ENCODE measurements at places on chromosomes 13 and 19.

DNA sequence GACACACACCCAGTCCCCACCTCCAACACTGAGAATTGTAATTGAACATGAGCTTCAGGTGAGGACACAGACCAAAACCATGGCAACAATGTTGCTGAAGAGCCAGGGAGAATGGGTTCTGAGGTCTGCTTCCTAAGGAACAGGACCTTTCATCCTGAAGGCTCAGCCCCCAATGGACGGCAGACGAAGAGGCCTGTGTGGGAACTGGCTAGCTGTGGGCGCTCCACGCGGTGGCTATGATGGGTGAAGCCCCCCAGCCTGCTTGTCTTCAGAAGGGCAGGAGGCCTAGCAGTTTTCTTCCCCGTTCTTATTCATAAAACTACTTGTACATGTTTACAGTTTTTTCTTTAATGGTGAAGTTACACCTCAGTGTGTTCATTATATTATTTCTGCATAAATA is 136.1 kb upstream of the SPACA7 start:
- H3K27ac ChIP-seq, result no peak overlapping the region
- H3K4me1 ChIP-seq, result no peaks in the 10 kb centered on the region
- H3K4me3 ChIP-seq, result no peak overlapping the region
- H3K36me3 ChIP-seq, result no peaks in the 10 kb centered on the region
- H3K27me3 ChIP-seq, result no peaks in the 10 kb centered on the region

GRCh38 chr19:7595466-7596133 is at the start of gene CAMSAP3:
TSS of gene CAMSAP3 (plus strand) at chr19:7595863. CDS start at chr19:7596003, 140 bp downstream.
- peak within 1 kb of the TSS; percentile 40 for H3K4me3 ChIP-seq
- DNase-seq, result peak; percentile 44
- H3K4me1 ChIP-seq, result peaks cover 3% of the 10 kb centered on the region
- H3K36me3 ChIP-seq, result no peaks in the 10 kb centered on the region
- H3K27me3 ChIP-seq, result peaks cover 42% of the 10 kb centered on the region
- H3K27ac ChIP-seq, result no peak within 1 kb of the TSS

GRCh38 chr19:18663940-18664530 is 19.4 kb upstream of the CRTC1 start:
- H3K4me1 ChIP-seq, result peaks cover 5% of the 10 kb centered on the region
- no peak for DNase-seq
- peak overlapping the region; percentile 38 for H3K27ac ChIP-seq

GRCh38 chr13:95003019-95003813 is 290.9 kb upstream of the SOX21 start:
- no peak overlapping the region for H3K27ac ChIP-seq
- DNase-seq, result no peak
- peaks cover 45% of the 10 kb centered on the region for H3K27me3 ChIP-seq
- no peak overlapping the region for H3K4me3 ChIP-seq
- no peaks in the 10 kb centered on the region for H3K4me1 ChIP-seq
- no peaks in the 10 kb centered on the region for H3K36me3 ChIP-seq
